ENCODE measurements at places on chromosomes 11 and 22. TPM values are rescaled to one million over a fixed set of nuclear protein-coding genes. Genes with fewer than 3 reads are reported as not detected.

Gene RBMXL2
- not detected for polyA plus RNA-seq

Gene APOBEC3B
- polyA plus RNA-seq, result 8.7 TPM

Gene NRIP3
- polyA plus RNA-seq, result 0.33 TPM

Gene CCDC15
- polyA plus RNA-seq, result 0.31 TPM

Gene CADM1
- polyA plus RNA-seq, result 4.7 TPM
